ENCODE measurements at places on chromosomes 5 and 9. TPM values are rescaled to one million over a fixed set of nuclear protein-coding genes. Genes with fewer than 3 reads are reported as not detected.

DNA sequence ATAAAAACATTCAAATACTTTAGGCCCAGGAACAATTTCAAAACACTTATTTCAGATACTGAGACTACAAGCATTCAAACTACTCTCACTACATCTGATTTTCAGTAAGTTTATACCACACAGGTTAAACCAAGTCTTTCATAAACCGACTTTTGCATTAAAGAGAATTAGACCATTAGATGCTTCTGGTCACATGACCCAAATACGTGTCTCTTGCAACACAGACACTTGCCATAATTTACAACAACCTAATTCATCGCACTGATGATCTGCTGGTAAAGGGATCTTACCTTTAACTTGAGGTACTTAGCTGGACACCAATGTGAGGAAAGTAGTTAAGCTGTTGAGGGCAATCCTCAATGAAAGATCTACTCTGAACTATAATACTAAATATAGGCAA is 3.2 kb downstream of the HNRNPH1 start:
- DNase-seq = no peak

GRCh38 chr5:152113401-152113800 is 188.8 kb upstream of the GLRA1 start:
- no peak for DNase-seq

DNA sequence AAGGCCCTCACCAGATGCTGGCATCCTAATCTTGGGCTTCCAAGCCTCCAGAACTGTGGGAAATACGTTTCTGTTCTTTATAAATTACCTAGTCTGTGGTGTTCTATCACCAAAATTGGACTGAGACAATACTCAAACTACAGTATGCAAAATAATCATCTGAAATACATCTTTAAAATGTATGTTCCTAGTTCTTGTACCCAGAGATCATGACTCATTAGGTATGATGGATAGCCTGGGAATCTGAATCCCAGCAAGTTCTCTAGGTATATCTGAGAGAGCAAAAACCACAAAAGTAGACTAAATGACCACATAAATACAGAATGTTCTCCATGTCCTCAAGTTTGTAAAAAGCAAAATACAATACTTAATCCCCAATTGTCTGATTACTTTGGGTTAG is 166.3 kb downstream of the YIPF5 start:
- DNase-seq = no peak

GRCh38 chr5:87190687-87191086 is 77.0 kb upstream of the RASA1 start:
- DNase-seq = no peak

The TGFBI gene
- total RNA-seq = 47.0 TPM

The LRRC14B gene
- 6.3 TPM for total RNA-seq

The PCDHGC3 gene
- total RNA-seq = 30.0 TPM
